Stimulated activated CD4-positive, alpha-beta T cell treated with anti-CD3 and anti-CD28 coated beads, Interleukin-2, amount 100 ng/mL, for 4 hours (primary cell): ENCODE measurements at places on chromosomes 6 and 20.

GRCh38 chr20:45306431-45306982, at the start of gene RBPJL:
Gene RBPJL (plus strand): TSS chr20:45306840. CDS start chr20:45306923, 83 bp downstream.
- peak; percentile 15 for DNase-seq

- no peak for DNase-seq
Observed at GRCh38 chr6:13987400-13987865, 62.7 kb downstream of the RNF182 start.

DNA sequence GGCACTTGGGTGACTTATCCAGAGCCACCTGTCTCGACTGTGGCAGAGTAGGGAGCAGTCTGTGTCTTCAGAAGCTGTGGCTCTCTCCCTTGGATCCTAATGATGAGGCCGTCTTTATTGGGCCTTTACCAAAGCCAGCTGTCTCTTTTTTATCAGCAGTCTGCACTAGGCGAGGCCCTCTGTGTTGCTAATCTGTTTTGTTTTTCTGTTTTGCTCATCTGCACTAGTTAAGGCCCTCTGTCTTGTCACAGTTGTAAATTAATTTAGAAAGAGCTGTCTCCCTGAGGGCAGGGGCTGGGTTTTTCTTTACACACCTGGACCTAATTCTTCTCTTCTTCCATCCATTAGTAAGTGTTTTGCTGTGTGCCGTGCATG, 45.0 kb downstream of the CDS2 start:
- no peak for DNase-seq

GRCh38 chr6:3081960-3082359, 13.7 kb downstream of the RIPK1 start:
- no peak for DNase-seq

DNA sequence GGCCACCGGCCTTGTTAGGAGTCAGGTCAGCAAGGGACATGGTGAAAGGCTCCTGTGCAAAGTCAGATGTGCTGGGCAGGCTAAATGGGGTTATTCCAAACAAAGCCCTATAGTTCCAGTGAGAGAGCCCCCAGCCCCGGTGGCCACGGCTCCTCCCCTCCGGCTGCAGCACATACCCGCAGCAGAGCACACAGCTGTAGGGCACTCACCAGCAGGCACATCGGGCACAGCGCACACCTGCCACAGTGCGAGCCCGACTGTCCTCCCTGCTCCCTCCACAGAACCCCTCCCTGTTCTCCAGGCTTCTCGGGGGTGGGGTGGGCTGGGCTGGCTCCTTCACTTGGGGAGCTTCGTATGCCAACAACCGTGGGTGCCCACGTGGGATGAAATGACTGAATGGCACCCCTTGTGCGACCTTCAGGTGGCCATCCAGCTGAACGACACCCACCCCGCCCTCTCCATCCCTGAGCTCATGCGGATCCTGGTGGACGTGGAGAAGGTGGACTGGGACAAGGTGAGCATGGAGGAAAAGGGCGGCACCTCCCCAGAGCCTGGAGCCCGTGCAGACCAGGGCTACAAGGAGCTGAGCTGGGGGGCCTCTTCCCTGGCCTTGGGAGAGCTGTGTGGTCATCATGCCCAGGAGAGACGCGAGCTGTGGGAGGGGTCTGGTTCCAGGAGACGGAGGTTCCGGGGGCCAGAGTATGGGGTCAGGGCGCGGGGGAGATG, 30.9 kb downstream of the PYGB start:
- DNase-seq: no peak

- DNase-seq: no peak
Observed at GRCh38 chr6:13027207-13027606, 301.1 kb downstream of the TBC1D7 start.

- peak; percentile 46 for DNase-seq
Observed at GRCh38 chr6:30450909-30451841, 38.1 kb upstream of the HLA-E start.

DNA sequence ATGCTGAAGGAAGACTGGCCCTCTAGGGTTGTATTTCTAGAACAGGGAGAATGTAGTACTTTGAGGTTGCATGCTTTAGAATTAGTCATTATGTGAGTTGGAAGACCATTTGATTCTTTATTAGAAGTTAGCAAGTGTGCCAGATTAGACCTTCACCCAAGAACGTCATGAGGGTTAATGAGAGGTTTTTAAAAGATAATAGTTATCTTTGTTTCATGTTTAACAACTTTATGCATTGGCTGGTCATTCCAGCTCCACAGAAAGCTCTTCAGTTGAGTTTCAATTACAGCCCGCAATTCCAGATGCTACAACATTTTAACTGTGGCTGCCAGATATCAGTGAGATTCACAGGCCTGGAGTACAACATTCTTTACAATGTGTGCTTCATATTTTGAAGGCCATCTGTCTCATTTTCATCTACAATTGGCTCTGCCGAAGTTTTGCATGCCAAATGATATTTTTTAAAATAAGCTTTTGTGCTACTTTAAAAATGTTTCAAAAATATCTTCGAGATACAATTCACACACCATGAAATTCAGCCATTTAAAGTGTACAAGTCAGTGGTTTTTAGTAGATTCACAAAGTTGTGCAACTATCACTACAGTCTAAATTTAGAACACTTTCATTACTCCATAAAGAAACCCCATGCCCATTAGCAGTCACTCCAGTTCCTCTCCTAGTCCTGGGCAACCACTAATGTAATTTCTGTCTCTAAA, 61.1 kb upstream of the FBXO30 start:
- no peak for DNase-seq

GRCh38 chr6:13465734-13466133, 21.7 kb downstream of the GFOD1 start:
- no peak for DNase-seq

DNA sequence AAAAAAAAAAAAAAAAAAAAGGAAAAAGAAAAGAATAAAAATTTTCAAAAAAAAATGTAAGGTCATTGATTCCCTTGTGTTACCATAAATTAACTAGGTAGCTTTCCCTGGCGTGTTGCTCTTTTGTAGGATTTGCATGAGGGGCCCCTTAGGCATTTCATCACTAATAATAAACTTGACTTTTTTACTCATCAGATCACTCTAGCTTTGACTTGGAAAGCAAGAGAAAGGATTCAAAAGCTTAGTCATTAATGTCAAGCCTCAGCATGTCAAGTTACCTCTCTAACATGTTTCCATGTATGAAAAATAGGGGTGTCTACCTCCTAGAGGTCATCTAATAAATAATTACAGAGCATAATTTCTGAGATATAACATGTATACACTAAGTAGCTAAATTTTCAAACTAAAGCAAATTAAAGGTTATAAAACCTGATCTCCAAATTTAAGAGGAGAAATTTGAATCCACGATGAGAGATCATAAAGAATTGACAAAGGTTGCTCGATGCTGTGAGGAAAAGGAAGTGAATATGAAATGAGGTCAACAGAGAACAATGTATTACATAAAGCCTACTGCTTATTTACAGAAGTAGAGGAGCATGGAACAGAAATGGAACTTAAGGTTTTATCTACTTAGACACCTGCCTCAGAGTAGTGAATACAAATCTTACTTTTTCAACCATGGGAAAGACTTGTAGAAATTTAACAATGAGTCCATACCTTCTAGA, 86.8 kb downstream of the ARHGAP18 start:
- no peak for DNase-seq

DNA sequence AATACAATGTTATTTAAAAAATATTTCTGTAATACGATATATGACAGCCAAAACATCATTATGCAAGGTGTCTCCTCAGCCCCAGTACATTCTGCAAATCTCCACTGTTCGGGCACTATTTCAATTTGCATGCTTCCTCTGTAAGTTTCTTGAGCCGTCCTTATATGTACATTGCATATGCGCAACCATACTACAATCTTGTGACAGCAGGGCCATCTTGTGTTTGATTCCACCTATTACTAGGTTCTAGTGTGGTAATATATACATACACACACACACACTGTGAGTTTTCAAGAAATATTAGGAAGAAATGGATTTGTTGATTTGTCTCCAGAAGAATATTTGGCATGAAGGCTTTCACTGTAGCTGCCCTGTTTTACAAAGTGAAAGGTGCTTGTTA, 9.8 kb downstream of the LYRM4 start:
- DNase-seq: no peak

GRCh38 chr6:56814802-56815201, 140.1 kb upstream of the BEND6 start:
- DNase-seq: no peak

GRCh38 chr20:50242178-50242514, 51.5 kb downstream of the CEBPB start:
- no peak for DNase-seq

GRCh38 chr6:142648036-142648451, 296.9 kb downstream of the HIVEP2 start:
- no peak for DNase-seq

- DNase-seq: no peak
Observed at GRCh38 chr6:156980948-156981347, 203.8 kb downstream of the ARID1B start.

DNA sequence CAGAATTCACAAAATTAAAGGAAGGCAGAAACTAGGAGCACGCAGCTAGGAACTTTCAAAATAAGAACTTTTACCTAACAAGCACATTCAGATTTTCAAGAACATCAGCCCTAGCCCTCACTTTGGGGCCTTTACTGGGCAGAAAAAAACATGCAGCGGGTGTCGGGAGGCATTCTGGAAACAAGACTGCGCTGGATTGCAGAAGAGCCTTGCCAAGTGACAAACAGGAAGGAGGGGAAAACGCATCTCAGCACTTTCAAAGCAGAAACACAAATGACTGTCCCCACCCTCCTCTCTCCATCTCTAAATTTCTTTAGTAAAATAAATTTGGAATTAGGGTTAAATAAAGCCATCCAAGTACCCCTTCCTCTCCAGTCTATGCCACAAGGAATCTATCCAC, 74.6 kb upstream of the RREB1 start:
- no peak for DNase-seq

DNA sequence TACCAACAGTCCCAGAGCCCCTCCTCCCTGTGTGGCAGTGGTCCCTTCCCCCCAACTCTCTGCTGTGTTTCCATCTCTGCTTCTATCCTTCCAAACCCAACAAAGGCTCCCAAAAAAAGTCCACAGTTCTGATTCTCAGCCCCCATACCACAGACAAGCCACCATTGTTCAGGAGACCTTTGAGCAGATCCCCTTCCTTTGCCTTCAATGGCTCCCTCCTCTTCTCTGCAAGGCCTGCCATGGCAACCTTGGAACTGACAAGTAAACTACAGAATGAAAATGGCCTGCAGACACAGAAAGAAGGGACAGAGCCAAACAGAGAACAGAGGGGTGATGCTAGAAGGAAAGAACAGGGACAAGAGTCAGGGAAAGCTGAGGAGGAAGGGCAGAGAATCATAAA, 23.2 kb downstream of the OR2H2 start:
- DNase-seq: no peak

DNA sequence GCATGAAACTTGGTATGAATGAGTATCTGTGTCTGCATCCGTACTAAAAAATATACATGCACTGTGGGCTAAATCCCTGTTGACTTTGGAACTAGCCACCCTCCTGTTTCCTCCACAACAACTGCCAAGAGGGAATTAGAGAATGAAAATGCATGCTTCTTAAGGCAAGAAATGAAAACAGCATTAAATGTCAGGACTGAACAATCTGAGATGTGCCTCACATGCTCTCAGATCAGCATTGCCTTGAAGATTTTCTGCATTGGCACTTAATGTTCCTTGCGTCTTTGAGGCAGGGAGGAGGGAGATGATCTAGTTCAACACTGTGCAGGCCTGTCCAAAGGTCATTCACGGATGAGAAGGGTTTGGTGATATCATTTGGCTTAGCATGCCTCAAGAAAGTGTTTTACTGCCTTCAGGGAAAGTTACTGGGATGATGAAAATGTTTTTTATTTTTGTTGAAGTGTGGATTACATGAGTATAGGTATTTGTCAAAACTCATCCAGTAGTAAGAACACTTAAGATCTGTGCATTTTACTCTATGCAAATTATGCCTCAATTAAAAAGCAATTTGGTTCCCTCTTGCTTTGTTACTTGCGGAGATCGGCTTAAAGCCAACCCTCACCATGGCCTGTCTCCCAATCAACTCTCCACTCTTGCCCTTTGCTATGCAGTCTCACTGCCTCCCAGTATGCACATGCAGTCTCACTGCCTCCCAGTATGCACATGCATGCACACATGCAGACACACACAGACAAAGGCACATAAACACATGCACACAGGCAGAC, 47.5 kb upstream of the RIN2 start:
- DNase-seq: no peak

DNA sequence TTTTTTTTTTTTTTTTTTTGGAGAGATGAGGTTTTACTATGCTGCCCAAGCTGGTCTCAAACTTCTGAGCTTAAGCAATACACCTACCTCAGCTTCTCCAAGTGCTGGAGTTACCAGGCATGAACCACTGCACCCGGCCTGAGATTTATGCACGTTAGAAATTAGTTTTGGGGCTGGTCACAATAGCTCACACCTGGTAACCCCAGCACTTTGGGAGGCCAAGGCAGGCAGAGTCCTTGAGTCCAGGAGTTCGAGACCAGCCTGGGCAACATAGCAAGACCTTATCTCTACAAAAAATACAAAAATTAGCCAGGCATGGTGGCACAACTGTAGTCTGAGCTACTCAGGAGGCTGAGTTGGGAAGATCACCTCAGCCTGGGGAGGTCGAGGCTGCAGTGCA, 51.9 kb downstream of the CD24 start:
- no peak for DNase-seq

DNA sequence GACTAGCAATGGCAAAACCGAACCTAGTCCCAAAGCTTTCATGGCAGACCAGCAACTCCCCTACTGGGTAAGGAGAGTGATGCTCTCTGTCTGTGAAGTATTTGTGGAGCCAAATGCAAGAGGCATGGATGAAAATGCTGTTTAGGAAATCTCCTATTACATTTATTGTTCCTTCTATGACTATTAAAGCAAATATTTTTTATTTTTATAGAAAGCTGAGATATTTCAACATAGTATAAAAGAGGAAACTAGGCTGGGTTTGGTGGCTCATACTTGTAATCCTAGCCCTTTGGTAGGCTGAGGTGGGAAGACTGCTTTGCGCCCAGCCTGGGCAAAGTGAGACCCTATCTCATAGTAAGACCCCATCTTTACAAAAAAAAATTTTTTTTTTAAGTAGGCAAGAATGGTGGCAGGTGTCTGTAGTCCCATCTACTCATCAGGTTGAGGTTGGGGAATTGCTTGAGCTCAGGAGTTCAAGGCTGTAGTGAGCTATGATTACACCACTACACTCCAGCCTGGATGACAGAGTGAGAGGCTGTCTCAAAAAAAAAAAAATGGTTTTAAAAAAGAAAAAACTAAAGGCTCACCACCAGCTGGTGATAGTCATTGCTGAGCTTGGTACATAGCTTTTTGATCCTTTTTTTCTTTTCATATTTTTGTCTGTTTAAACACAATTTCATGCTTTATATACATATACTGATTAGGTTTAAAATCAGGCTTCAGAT, 11.3 kb downstream of the KDM1B start:
- DNase-seq: no peak

GRCh38 chr6:157255079-157255478, 68.2 kb downstream of the TMEM242 start:
- no peak for DNase-seq

GRCh38 chr6:129124347-129124746, 241.4 kb downstream of the LAMA2 start:
- no peak for DNase-seq

DNA sequence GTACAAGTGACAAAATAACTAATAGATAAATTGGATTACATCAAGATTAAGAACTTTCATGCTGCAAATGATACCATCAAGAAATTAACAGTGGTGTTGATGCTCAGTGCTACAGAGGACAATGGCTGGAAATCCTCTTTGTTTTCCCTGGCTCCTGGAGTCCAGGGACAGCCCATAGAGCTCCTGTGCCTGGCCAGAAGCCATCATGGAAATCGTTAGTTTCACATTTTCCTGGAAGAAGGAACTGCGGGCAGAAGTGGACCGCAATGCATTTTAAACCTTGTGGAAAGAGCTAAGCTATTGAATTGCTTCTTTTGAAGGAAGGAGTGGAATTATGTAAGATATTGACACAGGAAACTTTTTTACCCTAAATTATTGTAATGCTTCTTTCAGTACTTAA, 276.0 kb downstream of the GJA1 start:
- DNase-seq: no peak
